ENCODE measurements at places on chromosomes 13 and 19. TPM values are rescaled to one million over a fixed set of nuclear protein-coding genes. Genes with fewer than 3 reads are reported as not detected.

Gene UGGT2
- 17.9 TPM for total RNA-seq

Gene OBI1
- total RNA-seq: 14.7 TPM

Gene PSG11
- total RNA-seq: not detected

Gene ZNF90
- 4.2 TPM for total RNA-seq

Gene VAV1
- total RNA-seq: 77.6 TPM

Gene CYP4F12
- 4.2 TPM for total RNA-seq

GRCh38 chr13:79307866-79308298 is 98.2 kb downstream of the RBM26 start:
- no peak overlapping the region for H3K27ac ChIP-seq
- H3K27me3 ChIP-seq: no peaks in the 10 kb centered on the region
- no peaks in the 10 kb centered on the region for H3K4me1 ChIP-seq
- no peak for DNase-seq
- H3K36me3 ChIP-seq: no peaks in the 10 kb centered on the region
- no peak overlapping the region for H3K4me3 ChIP-seq

DNA sequence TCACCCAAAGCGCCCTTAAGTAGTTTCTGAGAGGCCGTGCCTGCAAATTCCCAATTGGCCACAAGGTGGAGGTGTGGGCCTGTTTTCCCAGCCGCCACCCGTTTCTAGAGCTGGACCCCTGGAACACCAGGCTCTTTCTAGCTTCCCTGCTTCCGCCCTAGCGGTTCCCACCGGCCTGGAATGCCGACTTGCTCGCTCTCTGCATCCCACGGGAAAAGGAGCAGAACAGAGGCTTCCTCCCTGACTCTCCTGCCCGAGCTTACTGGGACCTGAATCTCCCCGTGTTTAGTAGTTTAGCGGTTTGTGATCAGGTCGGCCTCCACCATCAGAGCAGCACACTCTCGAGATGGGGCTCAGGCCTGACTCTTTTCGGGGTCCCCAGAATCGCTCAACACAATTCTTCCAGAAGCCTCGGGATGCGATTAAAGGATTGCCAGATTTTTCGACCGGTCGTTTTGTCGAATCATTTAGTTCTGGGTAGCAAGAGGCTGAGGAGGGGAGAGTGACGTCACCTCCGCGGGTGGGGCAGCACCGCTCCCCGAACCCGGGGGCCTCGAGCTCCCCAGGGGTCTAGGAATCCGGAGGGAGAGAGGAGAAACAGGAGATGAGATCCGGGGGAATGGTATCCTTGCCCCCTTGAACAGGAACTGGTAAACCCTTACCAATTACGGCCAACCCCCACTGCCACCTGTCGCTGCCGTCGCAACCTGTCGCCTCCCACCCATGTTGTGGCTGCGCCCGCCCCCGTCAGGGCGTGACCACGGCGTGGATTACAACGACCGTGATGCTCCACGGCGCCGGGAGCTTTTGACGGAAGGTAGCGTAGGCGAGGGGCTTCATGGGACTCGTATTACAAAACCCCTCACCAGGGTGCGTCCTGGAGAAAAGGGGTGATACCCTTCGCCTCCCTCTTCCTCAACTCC is 8.0 kb downstream of the NAPSA start:
- no peaks in the 10 kb centered on the region for H3K4me1 ChIP-seq
- H3K4me3 ChIP-seq: peak overlapping the region; percentile 42
- H3K27ac ChIP-seq: peak overlapping the region; percentile 93

DNA sequence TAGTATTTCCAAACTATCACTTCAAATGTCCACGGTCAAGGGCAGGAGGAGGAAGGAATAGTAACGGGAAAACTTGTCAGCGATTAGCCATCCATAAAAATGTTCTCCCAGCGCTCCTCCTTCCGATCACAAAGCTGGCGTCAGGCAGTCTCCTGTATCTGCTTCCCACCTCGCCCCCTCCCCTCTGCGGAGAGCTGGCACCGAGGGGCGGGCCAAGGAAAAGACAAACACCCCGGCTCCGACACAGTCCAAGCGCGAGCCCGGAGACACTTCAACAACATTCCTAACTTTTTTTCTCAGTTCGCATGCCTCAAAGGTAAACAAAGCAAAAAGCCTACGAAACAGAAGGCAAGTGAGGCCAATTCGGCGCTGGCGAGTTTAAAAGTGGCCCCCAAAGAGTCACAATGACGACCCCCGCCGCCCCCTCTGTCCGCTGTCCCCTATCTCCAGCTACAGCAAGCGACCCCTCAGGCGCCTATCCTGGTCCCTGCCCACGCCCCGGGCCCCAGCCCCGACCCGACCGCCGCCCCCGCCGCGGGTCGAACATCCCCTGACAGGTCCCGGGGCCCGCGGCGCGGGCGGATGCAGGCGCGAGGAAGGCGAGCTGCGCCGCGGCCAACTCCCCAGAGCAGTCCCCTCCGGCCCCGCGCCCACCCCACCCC is 736 bp downstream of the SMAD9 start:
- peaks cover 17% of the 10 kb centered on the region for H3K4me1 ChIP-seq
- peaks cover 12% of the 10 kb centered on the region for H3K27me3 ChIP-seq
- H3K36me3 ChIP-seq: no peaks in the 10 kb centered on the region
- peak overlapping the region; percentile 37 for H3K4me3 ChIP-seq
- no peak overlapping the region for H3K27ac ChIP-seq
- DNase-seq: no peak

DNA sequence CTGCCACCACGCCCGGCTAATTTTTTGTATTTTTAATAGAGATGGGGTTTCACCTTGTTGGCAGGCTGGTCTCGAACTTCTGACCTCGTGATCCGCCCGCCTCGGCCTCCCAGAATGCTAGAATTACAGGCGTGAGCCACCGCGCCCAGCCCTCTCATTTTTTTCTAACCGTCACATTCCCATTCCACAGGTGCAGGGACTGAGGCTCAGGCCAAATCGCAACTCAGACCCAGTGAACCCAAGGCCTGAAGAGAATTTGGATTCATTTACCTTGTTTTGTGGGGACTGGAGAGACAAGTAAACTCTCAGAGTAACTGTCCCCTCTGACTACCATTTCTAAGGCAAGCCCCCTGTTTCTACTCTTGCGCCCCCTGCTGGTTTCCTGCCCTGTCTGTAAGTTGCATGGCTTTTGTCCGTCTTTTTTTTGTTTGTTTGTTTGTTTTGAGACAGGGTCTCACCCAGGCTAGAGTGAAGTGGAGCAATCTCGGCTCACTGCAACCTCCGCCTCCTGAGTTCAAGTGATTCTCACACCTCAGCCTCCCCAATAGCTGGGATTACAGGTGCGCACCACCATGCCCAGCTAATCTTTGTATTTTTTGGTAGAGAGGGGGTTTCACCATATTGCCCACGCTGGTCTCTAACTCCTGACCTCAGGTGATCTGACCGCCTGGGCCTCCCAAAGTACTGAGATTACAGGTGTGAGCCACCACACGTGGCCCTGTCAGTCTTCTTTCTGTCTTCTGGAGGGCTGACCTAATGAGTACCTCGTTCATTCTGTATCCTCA is 2.3 kb upstream of the STRN4 start:
- H3K27ac ChIP-seq: no peak overlapping the region
- peaks cover 62% of the 10 kb centered on the region for H3K4me1 ChIP-seq
- H3K4me3 ChIP-seq: no peak overlapping the region
- DNase-seq: peak; percentile 89
- H3K36me3 ChIP-seq: no peaks in the 10 kb centered on the region

GRCh38 chr13:21733475-21734263 is 62.8 kb downstream of the FGF9 start:
- H3K36me3 ChIP-seq: no peaks in the 10 kb centered on the region
- H3K27me3 ChIP-seq: peaks cover 23% of the 10 kb centered on the region
- no peak for DNase-seq
- no peak overlapping the region for H3K27ac ChIP-seq
- H3K4me3 ChIP-seq: no peak overlapping the region

- H3K27ac ChIP-seq: no peak within 1 kb of the TSS
- H3K4me1 ChIP-seq: peaks cover 13% of the 10 kb centered on the region
- H3K4me3 ChIP-seq: peak within 1 kb of the TSS; percentile 25
- no peaks in the 10 kb centered on the region for H3K36me3 ChIP-seq
- H3K27me3 ChIP-seq: peaks cover 34% of the 10 kb centered on the region
These were observed at the start of gene CCNA1 for GRCh38 chr13:36432106-36432544. CCNA1 (plus strand) TSS chr13:36432495; CDS start chr13:36433057, 562 bp downstream.

DNA sequence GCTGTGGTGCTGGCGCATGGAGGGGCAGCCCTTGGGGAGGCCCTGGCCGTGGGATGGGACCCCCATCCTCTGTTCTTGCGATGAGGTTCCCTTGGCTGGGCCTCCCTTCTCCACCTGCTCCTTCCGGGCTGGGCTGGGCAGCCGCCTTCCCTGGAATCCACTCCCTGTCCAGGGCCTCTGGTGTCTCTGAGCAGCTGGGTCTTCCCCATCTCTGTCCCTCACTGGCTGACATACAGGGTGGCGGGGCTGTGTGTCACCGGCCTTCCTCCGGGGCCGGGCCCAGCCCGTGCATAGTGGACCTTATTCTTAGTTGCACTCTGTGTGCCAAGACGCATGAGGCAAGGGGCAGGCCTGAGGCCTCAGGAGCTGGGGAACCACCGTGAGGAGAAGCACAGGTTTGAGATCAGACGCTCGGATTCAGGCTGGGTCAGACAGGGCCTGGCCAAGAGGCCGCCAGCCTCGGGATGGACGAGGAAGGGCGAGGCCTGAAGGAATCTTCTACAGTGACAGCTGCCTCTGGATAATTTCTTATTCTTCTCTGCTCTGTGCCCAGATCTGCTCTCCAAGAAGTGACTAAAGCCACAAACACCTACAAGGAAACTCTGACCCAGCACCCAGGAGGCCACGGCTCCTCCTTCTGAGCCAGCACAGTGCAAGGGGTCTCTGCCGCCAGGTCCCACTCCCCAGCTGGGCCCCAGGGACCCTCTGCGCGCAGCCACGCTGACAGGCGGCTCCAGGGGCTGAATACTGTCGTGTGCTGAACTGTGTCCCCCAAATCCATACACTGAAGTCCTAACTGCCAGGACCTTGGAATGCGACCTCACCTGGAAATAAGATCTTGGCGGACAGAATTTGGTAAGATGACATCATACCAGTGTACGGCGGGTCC is 11.0 kb downstream of the SGTA start:
- H3K27ac ChIP-seq: peak overlapping the region; percentile 15
- peaks cover 36% of the 10 kb centered on the region for H3K4me1 ChIP-seq
- H3K27me3 ChIP-seq: no peaks in the 10 kb centered on the region
- H3K4me3 ChIP-seq: no peak overlapping the region
- no peaks in the 10 kb centered on the region for H3K36me3 ChIP-seq

DNA sequence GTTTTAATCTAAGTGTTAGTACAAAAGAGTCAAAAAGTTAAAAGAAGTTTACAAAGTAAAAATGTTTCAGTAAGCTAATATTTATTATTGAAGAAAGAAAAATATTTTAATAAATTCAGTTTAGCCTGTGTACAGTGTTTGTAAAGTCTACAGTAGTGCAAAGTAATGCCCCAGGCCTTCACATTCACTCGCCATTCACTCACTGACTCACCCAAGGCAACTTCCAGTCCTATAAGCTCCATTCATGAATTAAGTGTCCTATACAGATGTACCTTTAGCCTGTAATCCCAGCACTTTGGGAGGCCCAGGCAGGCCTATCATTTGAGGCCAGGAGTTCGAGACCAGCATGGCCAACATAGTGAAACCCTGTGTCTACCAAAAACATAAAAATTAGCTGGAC is 24.1 kb upstream of the AKAP11 start:
- H3K27me3 ChIP-seq: no peaks in the 10 kb centered on the region
- H3K27ac ChIP-seq: no peak overlapping the region
- no peaks in the 10 kb centered on the region for H3K4me1 ChIP-seq
- DNase-seq: no peak
- H3K4me3 ChIP-seq: no peak overlapping the region

DNA sequence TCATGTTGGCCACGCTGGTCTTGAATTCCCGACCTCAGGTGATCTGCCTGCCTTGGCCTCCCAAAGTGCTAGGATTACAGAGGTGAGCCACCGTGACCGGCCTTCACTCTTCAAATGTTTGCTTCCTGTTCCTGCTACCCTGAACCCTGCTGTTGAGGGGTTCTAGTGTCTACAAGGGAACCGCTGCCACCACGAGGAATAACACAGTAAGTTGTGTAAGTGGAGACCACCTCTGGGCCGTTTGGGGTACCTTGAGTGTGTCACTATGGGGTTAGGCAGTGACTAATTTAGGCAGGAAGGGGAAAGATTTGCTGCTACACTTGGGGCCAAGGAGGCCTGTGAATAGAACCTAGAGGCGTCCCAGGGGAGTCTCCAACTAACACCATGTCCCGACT is 2.2 kb upstream of the MYADM start:
- no peak overlapping the region for H3K4me3 ChIP-seq
- H3K27ac ChIP-seq: no peak overlapping the region
- H3K27me3 ChIP-seq: no peaks in the 10 kb centered on the region
- H3K36me3 ChIP-seq: no peaks in the 10 kb centered on the region
- DNase-seq: no peak
- H3K4me1 ChIP-seq: peaks cover 53% of the 10 kb centered on the region

DNA sequence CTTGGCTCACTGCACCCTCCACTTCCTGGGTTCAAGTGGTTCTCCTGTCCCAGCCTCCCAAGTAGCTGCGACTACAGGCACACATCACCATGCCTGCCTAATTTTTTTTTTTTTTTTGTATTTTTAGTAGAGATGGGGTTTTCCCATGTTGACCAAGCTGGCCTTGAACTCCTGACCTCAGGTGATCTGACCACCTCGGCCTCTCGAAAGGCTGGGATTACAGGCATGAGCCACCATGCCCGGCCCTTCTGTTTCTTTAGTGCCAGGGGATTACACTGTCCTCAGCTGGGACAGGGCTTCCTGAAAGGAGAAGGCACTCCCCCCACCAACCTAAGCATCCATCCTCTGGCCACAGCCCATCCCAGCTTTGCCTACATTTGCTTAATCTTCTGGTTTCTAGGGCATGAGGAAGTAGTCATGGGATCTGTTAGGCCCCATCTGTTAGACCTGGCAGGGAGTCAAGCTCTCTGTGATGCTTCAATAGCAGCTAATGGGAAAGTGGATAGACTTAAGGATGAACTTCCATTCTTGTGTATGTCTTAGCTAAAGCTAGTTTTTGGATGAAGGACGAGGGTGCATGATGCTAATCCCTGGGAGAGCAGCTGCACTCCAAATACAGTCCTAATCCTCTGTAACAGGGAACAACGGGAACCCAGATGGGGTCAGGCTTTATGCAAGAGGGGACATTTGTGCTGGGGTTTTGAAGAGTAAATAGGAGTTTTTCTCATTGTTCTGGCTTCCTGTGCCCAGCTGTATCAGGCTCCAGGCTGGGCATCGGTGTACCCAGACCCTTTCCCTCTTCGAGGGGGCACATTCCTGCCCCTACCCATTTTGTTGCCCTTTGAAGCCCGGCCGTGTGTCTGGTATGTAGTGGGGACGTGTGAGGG is 2.6 kb downstream of the VAV1 start:
- peak overlapping the region; percentile 93 for H3K4me3 ChIP-seq
- H3K4me1 ChIP-seq: peaks cover 34% of the 10 kb centered on the region
- peaks cover 37% of the 10 kb centered on the region for H3K36me3 ChIP-seq
- H3K27me3 ChIP-seq: no peaks in the 10 kb centered on the region
- H3K27ac ChIP-seq: no peak overlapping the region
- no peak for DNase-seq

Data from spleen (tissue), 13 donors.